ENCODE measurements at places on chromosomes 2 and 18.

GRCh38 chr18:24396082-24396633 lies 1.5 kb downstream of the OSBPL1A start:
- no peak for DNase-seq
- H3K4me3 ChIP-seq, result no peak overlapping the region
- no peaks in the 10 kb centered on the region for H3K36me3 ChIP-seq
- H3K27me3 ChIP-seq, result peaks cover 4% of the 10 kb centered on the region

GRCh38 chr2:148132412-148132811 lies 111.5 kb downstream of the MBD5 start:
- H3K36me3 ChIP-seq, result peaks cover 10% of the 10 kb centered on the region
- no peaks in the 10 kb centered on the region for H3K27me3 ChIP-seq
- no peak overlapping the region for H3K27ac ChIP-seq
- H3K4me3 ChIP-seq, result no peak overlapping the region
- peaks cover 4% of the 10 kb centered on the region for H3K4me1 ChIP-seq
- no peak for DNase-seq

DNA sequence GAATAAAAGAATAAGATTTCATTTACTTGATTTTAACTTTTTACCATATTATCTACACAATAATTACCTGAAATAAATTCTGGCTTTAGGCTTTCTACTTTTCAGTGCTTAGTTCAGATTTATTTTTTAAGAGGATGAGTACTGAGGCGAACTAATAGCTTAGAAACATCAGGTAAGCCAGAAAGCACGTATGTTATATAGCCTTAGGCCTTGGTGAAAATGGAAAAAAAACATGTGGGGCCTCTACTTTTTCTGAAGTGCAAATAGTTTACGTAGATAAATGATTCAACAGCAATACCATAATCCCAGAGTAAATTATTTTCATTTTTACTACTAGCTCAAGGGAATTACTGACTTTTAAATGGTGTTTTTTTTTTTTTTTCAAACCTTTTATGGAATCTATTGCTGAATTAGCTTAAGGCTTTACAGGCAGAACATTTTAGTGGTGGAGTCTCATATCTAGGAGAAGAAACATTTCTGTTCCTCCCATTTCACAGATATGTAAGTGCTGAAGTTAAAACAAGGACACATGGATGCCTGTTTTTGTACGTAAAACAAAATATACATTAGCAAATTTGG lies 6.2 kb downstream of the CPS1 start:
- H3K27ac ChIP-seq, result no peak overlapping the region
- no peaks in the 10 kb centered on the region for H3K4me1 ChIP-seq
- no peak for DNase-seq
- H3K4me3 ChIP-seq, result no peak overlapping the region

GRCh38 chr2:58709274-58709673 lies 468.1 kb upstream of the FANCL start:
- no peak for DNase-seq
- no peak overlapping the region for H3K4me3 ChIP-seq
- no peaks in the 10 kb centered on the region for H3K36me3 ChIP-seq
- no peaks in the 10 kb centered on the region for H3K27me3 ChIP-seq
- peaks cover 3% of the 10 kb centered on the region for H3K4me1 ChIP-seq

GRCh38 chr2:29405707-29406106 lies 290.5 kb downstream of the CLIP4 start:
- H3K4me3 ChIP-seq, result no peak overlapping the region
- H3K27ac ChIP-seq, result no peak overlapping the region
- peaks cover 2% of the 10 kb centered on the region for H3K4me1 ChIP-seq
- no peak for DNase-seq

DNA sequence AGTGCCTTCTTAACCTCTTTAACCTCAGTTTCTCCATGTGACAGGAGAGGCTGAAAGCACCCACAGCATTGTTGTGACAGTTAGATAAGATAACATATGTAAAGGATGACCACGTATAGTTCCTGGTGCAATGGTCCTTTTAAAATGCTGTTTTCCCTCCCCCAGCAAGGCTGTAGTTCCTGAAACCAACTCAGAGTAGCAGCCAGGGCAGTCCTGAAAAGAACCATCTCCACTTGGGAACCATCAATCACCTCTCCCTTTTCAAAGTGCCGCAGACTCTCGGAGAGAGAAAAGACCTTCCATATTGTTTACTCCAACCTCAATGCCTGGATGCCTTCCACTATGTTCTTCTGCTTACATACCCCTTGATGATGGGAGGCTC lies 158.8 kb downstream of the DDX1 start:
- H3K4me1 ChIP-seq, result no peaks in the 10 kb centered on the region
- no peak overlapping the region for H3K27ac ChIP-seq
